Activated CD4-positive, alpha-beta T cell treated with anti-CD3 and anti-CD28 coated beads for 1 hour (primary cell): ENCODE measurements at places on chromosomes 5 and 9.

GRCh38 chr5:3118340-3118739, 366.9 kb upstream of the IRX2 start:
- no peak for DNase-seq

- DNase-seq: no peak
These were observed 1.5 kb downstream of the AFF4 start for GRCh38 chr5:132961887-132962286.

GRCh38 chr5:74519161-74519571, 121.4 kb downstream of the ENC1 start:
- no peak for DNase-seq

DNA sequence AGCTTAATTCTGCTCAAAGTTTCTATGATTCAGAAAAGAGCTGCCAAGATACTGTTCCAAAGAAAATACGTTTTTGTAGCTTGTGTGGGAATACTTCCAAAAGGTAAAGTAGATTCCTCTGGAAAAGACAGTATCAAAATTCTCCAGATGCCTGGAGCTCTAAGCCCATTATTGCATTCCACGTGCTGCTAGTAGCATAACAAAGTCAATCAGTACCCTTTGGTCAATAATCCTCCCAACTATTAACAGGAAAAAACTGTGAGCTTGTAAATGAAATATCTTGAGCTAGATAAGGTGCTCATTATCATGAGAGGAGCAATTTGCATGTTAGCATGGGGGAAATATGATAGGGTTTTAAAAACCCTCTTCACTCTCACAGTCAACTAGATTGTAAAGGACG, 229.5 kb upstream of the TYRP1 start:
- DNase-seq: no peak

- DNase-seq: no peak
These were observed 208.0 kb upstream of the KCNN2 start for GRCh38 chr5:114153833-114154232.

- DNase-seq: no peak
These were observed 149.4 kb downstream of the CD180 start for GRCh38 chr5:67047160-67047559.

DNA sequence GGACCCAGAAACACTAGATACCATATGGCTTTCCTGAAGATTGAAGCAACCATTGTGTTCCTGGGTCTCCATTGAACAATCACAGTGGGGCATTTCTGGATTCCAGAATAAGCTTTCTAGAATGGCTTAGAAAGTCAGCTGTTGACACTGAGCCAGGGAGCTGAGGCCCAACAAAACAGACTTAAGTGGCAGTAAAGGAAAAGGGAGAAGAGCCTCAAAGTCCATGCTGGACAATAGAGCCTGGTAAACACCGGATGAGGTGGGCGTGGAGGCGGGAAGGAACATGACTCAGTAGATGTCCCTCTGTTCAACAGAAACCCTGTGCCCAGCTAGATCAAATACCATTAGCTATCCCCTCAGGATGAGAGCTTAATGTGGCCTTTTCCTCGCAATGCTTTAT, 14.8 kb downstream of the SPARC start:
- DNase-seq: no peak

- DNase-seq: no peak
These were observed 107.6 kb upstream of the SPRY4 start for GRCh38 chr5:142432369-142432863.

- no peak for DNase-seq
These were observed 510.4 kb upstream of the RGMB start for GRCh38 chr5:98263084-98263483.

DNA sequence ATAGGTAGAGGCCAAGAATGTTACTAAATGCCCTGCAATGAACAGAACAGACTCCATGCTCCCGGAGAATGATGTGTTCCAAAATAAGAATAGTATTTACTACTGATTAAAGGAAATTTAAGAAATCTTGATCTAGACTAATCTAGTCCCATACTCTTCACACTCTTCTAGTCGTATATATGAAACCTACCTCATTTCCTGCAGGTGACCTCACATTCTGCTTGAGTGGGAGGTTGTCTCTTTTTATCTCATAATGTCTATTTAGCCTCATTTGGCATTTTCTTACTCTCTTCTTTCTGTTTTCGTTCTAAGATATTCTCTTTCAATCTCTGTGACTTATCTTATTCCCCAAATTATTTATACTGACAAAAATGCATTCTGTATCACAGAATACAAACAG, 9.2 kb upstream of the SHOC1 start:
- DNase-seq: no peak

DNA sequence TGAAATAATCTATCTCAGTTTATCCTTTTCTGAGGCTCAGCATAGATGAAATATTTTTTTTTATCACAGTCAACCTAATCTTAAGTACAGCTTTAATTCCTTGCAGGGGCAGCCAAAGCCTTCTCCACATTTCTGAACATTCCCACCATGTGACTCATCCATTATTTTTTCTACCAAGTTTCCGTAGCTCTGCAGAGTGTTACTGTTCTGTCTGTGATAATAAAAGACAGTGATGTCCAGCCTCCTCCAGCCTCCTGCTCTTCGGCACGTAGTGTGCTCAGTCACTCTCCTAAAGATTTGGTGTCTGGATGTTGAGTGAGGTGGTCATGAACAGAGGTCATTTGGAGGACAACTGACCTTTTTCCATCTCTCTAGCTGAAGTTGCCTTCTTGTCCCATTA, 338.1 kb upstream of the ADAMTS16 start:
- no peak for DNase-seq

- no peak for DNase-seq
These were observed 65.0 kb downstream of the DOCK8 start for GRCh38 chr9:279674-280073.

GRCh38 chr9:99713838-99714306, 107.8 kb upstream of the NR4A3 start:
- DNase-seq: no peak

GRCh38 chr5:145811834-145812625, 23.1 kb downstream of the PRELID2 start:
- DNase-seq: no peak

GRCh38 chr5:102856389-102856777, 101.3 kb downstream of the PAM start:
- DNase-seq: no peak

DNA sequence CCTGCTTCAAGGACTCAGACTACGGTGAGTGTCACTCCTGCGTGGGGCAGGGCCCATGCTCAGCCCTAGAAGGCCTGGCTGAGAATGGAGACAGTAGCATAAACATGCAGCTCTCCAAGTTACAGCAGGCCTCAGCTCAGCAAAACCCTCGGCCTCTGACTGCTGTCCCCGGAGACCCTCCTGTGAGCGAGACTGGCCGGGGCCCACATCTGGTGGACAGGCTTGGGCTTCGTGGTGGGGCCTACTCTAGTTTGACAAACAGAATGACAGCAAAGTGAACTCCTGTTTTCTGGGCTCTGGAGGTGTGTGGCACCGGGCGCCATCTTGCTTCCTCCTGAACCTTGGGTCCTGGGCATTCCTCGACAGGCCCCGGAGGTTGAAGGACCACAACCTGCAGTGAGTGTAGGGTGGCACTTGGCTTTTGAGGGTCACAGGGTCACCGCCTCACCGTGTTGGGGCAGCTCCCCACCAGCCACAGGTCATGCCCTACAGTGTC, 97.5 kb downstream of the PHF2 start:
- DNase-seq: no peak

DNA sequence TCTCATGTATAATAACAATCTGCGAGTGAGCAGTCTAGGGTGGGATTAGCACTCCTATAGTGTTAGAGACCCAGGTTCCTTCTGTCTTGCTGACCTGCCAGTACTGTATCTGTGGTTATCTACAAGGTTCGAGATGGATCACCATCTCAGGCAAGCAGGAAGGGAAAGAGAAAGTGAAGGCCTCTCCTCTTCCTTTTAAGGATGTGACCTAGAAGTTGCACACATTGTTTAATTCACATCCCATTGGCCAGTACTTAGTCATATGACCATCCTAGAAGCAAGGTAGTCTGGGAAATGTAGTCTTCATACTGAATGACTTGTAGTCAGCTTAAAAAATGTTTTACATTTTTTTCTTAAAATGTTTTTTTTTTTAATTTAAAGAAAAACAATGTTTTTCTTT, 168.6 kb downstream of the CARTPT start:
- no peak for DNase-seq

GRCh38 chr5:174895360-174895759, 171.0 kb downstream of the MSX2 start:
- DNase-seq: no peak

DNA sequence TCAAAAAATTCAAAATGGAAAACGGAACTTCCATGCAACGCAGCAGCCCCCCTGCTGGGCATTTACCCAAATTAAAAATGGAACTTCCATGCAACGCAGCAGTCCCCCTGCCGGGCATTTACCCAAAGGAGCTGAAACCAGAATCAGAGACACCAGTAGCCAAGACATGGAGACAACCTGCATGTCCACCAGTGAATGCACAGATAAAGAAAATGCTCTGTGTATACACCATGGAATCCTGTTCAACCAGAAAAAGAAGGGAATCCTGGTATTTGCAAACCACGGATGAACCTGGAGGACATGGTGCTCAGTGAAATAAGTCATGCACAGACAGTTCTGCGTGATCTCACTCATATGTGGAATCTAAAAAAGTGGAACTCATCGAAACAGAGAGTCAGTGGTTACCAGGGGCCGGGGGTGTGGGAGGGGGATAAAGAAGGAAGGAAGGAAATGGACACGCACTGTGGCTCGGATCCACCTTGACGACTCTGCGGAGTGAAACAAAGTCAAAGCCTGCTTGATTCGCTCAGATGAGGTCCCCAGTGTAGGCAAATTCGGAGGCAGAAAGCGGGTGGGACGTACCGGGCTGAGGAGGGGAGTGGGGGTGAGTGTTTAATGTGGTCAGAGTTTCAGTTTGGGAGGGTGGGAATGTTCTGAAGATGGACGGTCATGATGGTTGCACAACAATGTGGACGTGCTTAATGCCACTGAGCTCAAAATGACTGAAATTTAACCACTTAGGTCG, 40.2 kb upstream of the EXOC3 start:
- DNase-seq: no peak

GRCh38 chr9:26974927-26975326, 18.7 kb downstream of the IFT74 start:
- DNase-seq: no peak

GRCh38 chr9:29659014-29659413, 2085.7 kb upstream of the C9orf72 start:
- DNase-seq: no peak

- no peak for DNase-seq
These were observed 533.5 kb downstream of the RAB3C start for GRCh38 chr5:59116231-59116865.

DNA sequence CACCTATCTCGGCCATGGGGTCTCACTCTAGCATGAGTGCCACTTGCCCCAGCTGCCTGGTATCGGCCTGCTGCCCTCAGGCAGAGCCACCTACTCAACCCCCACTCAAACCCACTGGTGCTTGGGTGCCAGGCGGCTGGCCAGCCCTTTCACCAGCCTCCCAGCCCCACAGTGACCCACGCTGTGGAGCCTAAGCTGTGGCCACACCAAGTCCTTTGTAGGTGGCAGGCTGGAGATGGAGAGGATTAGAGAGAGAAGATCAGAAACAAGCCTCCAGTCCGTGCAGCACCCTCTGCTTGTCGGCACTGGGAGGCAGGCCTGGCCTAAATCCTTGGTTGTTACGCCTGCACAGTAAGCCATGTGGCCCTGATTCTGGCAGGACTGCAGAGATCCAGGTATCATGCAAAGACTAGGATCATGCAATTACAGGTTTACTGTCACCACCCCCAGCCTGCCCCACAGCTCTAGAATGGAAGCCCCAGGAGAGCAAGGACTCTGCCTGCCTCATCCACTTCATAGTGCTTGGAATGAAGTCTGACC, 171.7 kb downstream of the COL23A1 start:
- no peak for DNase-seq

- DNase-seq: no peak
These were observed 24.4 kb upstream of the TDRD7 start for GRCh38 chr9:97387504-97387886.

DNA sequence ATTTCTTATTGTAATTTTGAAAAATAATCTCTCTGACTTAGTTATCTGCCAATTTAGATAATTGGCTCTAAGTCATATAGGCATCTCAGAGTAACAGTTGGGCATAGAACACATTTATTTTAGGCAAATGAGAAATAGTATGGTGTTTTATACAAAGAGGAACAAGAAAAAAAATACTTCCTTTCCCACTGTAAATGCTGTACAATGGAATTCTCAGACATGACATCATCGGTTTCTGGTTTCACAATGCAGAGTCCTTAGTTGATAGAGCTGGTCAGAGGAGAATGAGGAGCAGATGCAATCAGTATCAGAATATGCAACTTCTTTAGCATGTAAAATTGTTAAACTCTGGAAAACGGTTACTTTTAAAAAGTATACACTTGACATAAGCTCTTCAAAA, 49.4 kb downstream of the PLK2 start:
- no peak for DNase-seq

DNA sequence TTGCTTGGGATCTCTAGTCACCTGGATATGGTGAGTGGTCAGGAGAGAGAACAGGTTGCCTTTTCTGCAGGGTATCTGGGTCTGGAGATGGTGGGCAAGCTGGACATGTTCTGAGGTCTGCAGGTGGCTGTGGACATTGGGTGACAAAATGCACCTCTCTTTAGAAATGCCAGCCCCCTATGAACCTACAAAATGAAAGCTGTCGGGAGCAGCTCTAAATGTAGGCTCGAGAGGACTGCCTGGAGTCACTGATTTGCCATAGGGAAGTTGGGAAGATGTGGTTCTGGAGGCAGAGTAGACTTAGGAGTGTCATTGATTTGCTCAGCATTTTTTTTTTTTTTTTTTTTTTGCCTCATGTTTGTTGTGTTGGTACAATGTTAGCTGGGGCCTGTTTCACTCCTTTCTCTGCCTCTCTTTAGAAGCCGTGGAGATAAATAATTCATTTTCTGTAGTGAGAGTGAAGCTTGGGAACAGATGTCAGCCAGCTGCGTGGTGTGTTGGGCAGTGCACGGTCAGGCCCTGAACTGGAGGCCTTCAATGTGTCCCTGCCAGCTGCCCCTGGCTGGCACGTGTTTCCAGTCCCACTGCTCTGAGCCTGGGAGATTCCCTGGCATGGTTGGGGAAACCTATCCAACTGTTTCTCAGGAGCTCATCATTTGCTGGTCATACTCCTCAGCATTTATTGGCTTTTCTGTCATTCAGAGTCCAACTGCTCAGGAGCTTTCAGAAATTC, 5.4 kb downstream of the RGS3 start:
- DNase-seq: no peak

- no peak for DNase-seq
These were observed 2245.5 kb upstream of the WWC1 start for GRCh38 chr5:166045961-166046360.

DNA sequence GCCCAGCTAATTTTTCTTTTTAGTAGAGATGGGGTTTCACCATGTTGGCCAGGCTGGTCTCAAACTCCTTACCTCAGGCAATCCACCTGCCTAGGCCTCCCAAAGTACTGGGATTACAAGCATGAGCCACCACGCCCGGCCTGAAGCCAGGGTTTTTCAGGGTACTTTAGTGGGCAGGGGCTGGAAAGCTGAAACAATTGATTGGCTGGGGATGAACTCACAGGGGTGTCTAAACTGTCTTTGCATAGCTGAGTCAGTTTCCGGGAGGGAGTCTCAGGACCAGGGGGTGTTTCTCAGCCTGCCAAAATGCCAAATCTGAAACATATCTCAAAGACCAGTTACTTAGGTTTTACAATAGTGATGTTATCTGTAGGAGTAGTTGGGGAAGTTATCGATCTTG, 46.1 kb downstream of the PRUNE2 start:
- no peak for DNase-seq
